ENCODE measurements at places on chromosomes 12 and 14.

DNA sequence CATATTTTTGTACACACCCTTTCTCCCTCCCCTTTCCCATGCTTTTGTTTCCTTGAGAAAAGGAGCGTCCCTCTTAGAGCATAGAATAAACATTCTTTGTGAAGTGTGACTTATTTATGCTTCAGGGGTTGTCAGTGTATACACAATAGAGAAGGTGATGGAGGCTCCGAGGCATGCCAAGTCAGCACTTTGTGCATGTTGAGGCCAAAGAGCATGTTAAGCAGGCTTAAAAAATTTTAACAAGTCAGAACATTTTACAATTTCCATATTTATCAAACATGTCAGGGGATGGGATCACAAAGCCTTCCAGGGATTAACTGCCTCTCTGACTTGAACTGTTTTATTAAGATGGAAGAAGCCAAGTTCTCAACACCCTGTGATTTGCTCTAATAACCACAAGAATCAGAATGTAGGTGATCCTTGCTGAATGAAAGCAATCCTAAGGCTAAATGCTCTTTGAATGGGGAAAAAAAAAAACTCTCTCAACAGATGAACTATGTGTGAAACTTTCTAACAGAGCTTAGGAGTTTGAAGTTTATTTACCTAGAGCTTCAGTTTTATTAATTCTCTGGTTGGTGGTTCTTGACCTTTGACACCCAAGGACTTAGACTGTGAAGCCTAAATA, 223.1 kb downstream of the RAD51B start:
- no peak for DNase-seq

DNA sequence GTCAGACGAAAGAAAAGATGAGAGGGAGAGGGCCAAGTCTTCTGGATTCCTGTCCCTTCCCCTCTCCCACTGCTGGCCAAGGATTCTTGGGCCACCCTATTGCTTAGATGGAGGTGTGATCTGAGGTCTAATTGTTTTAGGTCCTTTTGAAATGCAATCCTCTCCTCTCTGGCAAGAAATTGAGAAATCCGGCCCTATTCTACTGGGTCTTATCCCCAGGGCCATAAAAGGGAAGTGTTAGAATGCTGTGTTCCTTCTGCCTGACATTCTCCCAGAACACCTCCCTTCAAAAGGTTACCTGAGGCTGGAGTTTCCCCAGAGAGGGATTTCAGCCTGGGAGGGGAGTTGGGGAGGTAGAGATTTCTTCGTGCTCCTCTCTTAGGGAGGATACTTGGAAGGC, 4.4 kb downstream of the WNT5B start:
- DNase-seq, result no peak

DNA sequence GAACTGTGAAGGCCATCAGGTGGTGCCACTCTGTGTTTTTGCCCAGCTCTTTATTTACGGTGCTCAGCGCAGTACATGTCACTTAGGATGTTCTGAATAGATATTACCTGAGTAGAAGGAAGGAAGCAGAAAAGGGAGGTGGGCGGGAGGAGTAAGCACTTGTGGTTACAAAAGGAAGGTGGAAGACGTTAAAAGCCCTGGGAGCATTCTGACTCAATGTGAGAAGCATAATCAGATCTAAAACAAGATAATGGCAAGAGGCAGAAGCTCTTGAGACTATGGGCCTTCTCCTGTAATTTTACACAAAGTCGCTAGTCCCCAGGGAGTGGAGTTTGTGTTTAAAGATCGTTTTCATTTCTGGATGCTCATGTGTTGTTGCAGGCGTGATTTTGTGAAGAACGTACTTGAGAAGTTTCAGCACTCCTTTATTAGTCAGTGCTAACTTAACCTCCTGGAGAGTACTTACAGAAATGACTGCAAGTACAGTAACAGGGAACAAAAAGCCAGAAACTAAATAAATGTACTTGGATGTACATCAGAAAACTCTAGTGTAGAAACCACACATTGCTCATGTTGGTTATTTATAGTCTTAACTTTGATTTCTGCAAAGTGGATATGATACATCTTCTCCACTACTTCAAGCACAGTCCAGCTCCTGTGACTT, 1523.5 kb downstream of the AACS start:
- DNase-seq, result peak; percentile 85

- DNase-seq, result no peak
Observed at GRCh38 chr14:68479247-68479646, 313.6 kb downstream of the ZFP36L1 start.

- DNase-seq, result no peak
Observed at GRCh38 chr12:43226151-43226550, 325.9 kb downstream of the ADAMTS20 start.

GRCh38 chr14:102351023-102351422, 11.7 kb downstream of the CINP start:
- no peak for DNase-seq

DNA sequence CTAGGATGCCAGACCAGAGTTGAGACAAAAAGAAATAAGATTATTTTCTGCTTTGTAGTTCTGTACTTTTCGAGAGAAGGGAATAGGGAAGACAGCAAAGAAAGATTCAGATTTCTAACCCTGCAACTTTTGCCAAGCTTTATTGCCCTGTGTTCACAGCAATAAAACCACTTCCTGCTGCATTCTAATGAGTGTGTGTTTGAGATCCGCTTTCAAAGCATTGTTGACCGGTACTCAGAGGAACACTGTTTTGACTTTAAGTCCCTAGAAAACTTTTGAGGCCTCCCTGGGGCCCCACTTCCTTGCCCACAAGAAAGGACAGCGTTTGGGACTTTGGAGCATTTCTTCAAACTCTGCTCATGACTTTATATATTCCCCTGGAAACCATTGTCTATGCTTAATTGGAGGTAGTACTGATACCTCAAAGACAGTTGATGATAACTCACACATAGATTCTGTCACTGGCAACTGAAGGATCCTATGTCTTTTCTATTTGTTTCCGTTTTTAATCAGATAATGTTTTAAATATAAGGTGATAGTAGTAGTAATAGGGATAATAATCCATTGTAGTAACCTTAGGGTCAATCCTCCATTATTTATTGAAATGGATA, 1.3 kb downstream of the RNASE6 start:
- DNase-seq, result no peak

DNA sequence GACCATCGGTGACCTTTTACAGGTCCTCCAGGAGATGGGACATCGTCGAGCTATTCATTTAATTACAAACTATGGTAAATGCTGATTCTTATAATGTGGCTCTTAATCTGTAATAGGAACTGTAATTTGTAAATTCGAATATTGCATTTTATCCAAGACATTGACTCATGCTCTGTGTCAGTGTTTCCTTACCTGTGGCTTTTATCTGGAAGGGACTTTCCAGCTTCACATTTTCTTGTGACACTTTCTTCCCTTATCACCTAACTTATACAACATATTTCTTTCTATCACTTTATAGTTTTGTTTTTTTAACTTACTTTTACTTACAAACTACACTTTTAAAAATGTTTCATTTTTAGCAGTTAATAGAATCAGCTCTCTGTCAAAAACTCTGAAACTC, 14.8 kb downstream of the IRAK3 start:
- DNase-seq, result no peak

DNA sequence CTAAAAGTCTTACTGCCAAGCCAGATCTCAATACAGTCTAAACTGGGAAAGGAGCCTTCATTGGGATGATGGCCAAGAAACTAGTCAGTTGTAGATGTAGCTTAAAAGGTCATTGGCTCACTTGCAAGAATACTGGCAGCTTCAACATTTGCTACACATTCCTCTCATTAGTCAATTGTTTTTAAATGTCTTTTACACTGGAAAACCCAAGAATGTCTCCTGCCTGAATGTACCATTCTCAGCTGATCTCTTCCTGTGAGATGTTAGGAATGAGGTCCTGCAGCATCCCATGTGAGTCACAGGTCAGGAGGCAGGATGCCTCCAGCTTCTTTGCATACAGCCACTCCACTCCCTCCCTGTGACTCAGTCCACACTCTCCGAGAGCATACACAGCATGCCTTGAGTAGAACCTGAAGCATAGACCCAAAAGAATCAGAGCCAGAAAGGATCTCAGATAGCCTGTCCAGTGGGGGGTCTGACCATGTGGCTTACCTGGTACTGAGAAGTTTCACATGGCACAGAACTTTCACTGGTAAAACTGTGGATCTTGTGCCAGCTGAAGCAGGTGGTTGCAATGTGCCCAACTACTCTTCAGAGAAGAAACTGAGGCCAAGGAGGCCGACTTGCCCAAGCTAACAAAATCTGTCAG, 56.0 kb upstream of the HECTD1 start:
- peak; percentile 100 for DNase-seq

DNA sequence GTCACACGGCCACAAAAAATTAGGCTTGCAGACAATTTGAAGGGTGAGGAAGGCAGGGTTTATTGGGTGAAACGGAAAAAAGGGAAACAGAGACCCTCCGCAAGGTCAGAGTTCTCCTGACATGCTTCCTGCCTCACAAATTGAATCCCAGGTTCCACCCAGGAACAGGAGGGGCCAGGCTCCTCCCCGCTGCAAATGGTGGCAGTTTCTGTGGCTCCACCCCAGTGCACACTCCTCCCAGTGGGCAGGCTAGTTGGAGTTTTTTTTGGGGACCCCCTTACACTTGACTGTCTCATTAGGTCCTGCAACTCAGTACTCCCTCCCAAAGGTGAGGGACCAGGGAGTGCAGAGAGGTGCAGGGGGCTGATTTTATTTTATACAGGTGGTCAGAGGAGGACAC, 39.4 kb upstream of the PPP1CC start:
- no peak for DNase-seq

DNA sequence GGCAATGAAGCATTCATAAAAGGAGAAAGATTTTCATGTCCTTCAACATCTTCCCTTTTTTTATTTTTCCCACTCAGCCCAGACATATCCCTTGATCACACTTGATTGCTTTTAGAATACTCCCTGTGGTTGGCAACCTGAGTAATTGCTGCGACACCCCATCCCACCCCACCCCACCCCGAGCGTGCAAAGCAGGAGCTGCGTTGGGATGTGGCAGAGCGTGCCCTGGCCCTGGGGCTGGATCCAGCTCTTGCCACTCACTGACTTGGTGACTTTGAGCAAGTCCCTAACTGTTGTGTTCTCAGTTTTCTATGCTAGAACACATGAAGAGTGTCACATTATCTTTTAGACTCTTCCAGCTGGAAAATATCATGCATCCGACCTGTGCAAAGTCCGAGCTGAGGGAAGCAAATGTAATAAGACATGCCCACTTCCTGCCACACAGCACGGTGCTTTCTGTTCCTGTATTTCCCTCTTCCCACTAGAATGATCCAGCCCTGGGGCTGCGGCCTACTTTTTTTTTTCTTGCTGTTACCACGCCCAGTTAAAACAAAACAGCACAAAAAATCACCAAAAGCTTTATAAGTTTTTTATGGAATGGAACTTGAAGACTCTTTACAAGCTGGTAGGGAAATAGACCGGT, 4.0 kb downstream of the ASCL4 start:
- no peak for DNase-seq

GRCh38 chr12:38053655-38054464, 262.7 kb upstream of the ALG10B start:
- DNase-seq, result no peak

- no peak for DNase-seq
Observed at GRCh38 chr12:53115112-53115890, 12.0 kb downstream of the SOAT2 start.

- no peak for DNase-seq
Observed at GRCh38 chr12:131091976-131092691, 138.4 kb downstream of the ADGRD1 start.

DNA sequence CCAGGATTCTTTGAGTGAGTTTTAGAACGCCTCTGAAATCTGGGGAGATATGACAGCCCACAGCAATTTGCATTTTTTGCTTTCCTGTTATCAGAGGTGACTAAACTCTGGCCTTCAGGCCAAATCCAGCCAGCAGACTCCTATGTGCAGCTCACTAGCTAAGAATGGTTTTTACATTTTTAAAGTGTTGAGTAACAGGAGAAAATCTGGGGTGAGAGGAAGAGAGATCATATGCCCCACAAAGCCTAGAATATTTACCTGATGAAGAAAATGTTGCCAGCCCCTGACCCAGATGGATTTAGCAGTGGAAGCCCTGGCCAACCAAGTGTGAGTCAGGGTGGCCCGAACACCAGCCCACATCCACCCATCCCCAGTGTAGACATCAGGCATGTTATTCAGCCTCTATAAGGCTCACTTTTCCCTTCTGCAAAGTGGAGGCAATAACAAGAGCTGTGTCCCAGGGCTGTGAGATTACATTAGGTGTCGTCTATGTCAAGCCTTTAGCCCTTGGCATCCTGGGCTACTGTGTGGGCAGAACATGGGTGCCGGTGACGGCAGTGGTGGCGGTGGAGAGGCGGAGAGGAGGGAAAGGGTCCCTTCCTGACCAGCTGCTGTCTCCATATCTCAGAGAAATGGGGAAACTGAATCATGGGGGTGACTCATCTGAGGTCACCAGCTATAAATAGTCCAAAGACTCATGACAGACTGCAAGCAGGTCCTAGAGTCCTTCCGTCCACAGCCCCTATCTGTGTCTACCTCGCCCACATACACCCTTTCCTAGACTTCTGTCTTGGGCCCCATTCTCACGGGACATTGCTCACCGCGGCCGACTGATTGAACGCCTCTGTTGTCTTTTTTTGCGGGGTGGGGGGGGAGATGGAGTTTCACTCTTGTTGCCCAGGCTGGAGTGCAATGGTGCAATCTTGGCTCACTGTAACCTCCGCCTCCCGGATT, 32.6 kb upstream of the CD9 start:
- DNase-seq, result peak; percentile 98

- no peak for DNase-seq
Observed at GRCh38 chr14:86166541-86166940, 636.6 kb downstream of the FLRT2 start.

GRCh38 chr14:34300882-34301734, 160.9 kb downstream of the SPTSSA start:
- DNase-seq, result peak; percentile 34

GRCh38 chr14:94767321-94767878, 2.5 kb downstream of the GSC start:
- DNase-seq, result no peak

GRCh38 chr14:58426670-58427280, 556 bp downstream of the TIMM9 start:
- peak; percentile 59 for DNase-seq

- no peak for DNase-seq
Observed at GRCh38 chr14:70784886-70785285, 24.4 kb downstream of the MAP3K9 start.

DNA sequence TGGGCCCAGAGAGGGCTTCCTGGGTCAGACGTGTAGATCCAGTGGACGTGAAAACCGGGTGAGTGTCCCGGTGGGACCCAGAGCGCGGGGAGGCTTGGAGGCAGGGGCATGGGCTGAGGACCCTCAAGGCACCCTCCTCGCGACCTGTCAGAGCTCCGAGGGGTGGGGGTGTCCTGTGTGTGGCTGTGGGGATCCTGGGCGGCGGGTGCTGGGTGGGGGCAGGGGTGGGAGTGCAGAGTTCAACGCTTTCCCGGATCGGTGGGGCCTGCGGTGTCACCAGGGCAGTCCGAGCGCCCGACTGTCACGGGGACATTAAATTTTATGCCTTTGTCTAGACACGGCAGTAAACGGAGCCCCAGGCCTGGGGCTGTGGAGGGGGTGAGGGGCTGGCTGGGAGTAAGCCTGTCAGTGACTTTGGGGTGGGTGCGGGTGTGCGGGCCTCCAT, 1.0 kb downstream of the TMEM121 start:
- DNase-seq, result no peak

DNA sequence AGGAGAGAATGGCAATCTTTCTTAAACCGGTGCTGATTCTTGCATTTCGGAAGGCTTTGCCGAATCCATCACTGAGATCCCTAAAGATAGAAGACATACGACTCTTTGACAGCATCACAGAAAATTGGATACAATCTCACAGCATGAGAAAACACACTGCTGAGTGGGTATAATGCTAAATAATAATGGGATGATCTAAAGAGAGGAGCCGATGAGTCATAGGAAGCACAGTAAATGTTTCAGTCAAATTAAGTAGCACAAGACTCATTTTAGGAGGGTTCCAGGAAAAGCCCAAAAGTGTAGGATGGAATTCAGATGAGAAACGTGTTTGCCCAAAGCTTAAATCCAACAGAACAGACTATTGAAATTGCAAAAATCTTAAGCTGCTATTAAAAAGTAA, 81.7 kb downstream of the CPNE8 start:
- peak; percentile 12 for DNase-seq
